ENCODE measurements at places on chromosomes 7 and 10.
A peak's percentile ranks its signal among the peaks of the same experiment; 100 is the strongest.

DNA sequence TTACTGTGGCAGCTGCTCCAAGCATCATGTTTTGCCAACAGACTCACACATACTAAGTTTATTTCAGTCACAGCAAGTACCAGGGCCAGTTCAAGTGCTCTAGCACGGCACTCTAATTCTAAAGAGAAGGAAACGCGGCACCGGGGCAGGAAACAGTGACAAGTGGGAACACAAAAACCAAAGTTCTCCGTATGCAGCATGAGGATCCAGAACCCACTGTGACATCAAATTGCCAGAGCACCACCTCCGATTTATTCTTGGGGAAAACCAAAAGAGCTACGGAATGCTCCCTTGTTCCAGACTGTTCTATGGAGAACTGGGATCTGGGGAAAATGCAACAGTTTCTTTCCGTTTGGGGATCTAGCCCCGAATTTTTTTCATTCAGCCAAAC lies 448 bp upstream of the PTER start:
- no peak for DNase-seq

GRCh38 chr10:86836044-86836443 lies 79.6 kb downstream of the BMPR1A start:
- DNase-seq, result no peak

- no peak for DNase-seq
Observed at GRCh38 chr7:108193594-108194498, 63.7 kb upstream of the LAMB4 start.

DNA sequence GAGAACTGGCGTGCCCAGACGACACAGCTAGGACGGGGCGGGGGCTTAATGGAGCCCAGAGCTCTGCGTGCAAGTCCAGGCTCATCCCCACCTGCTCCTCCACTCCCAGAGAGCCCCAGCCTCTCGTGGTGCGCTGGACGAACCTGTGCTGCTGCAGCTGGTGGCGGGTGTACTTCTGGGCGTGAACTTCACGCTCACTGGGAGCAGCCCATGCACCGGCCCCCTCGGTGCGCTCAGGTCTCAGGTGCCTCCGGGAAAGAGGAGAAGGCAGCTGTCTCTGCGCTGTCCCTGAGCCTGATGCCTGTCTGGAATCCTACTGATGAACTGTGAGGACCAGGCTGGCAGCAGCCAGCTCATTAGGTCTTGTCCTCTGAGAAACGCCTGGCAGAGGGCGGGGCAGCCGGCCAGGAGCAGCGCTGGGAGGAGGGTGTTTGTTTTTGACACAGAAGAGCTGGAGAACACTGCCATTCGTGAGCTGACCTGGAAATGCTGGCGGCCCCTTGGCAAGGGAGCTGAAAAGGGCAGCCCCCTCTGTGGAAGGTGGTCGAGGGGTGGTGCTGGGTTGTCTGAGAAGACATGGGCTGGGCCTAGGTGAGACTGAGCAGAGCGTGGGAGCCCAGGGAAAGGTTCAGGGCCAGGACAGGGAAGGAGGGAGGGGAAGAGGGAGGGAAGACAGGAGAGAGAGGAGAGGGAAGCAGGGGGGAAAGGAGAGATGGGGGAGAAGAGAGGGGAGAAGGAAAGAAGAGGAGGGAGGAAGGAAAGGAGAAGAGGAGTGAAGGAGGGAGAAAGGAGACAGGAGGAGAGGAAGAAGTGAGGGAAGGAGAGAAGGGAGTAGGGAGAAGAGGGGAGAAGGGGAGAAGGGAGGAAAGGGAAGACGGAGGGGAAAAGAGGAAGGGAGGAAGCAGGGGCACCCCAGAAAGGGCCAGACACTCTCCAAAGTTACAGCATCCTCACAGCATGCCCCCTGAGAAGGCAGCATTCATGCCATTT lies 53.5 kb upstream of the TNS3 start:
- peak; percentile 46 for DNase-seq

DNA sequence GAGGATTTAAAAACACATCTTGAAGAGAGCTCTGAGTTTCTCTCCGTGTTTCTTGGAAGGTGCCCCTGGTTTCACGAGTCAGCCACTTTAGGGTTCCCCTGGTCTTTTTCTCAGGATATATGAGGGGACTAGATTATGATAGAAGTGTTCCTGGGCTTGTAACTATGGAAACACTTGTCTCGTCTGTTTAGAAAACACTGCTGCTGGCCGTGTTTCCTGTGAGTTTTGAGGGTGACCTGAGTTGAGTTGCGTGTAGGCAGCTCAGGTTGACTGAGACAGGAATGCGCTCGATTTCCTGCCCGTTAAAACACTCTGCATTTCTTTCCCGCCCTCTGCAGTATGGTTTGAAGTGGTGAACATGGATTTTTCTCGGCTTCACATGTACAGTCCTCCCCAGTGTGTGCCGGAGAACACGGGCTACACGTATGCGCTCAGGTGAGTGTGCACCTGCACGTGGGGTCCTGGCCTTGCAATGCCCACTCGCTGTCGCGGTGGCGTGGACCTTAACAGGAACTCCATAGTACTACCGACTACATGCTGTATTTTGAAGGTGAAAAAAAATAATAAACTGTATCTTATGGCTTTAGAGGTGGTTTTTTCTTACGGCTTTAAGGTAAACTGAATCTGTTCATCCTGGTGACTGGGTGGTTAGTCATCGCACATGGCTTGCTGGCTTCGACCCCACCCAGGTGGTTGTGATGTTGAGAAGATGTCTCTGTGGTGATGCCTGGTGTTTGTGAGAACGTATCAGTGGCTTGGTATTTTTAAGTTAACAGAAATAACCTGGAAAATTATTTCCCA lies at the start of gene SUN1:
Gene SUN1 (plus strand): TSS at position 310 of the 801 bp plus-strand sequence. CDS start 49 bp downstream, at position 359.
- DNase-seq, result no peak
